ENCODE measurements at places on chromosomes 5 and 9.

- DNase-seq, result peak; percentile 90
Observed at GRCh38 chr5:172678902-172679301, 37.8 kb downstream of the NEURL1B start.

GRCh38 chr9:114025760-114026159 is 52.3 kb downstream of the AMBP start:
- DNase-seq, result no peak

DNA sequence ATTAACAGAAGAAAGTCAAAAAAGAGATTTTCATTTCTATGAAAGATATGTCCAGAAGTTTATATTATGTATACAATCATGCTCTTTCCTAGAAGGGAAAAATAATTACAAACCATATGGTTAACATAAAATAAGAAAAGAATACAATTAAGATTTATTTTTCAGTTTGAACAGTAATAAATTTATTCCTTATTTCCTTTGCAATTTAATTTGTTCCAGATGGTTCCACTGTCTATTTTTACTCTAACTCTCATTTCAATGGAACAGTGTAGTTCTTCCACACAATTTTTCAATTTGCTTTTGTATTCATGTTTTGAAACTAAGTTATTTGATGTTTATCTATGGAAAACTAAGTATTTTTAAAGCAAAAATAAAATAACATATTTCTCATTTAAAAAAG is 1026.3 kb downstream of the TAF11L14 start:
- no peak for DNase-seq

- no peak for DNase-seq
Observed at GRCh38 chr5:73818357-73818756, 192.4 kb downstream of the ARHGEF28 start.

DNA sequence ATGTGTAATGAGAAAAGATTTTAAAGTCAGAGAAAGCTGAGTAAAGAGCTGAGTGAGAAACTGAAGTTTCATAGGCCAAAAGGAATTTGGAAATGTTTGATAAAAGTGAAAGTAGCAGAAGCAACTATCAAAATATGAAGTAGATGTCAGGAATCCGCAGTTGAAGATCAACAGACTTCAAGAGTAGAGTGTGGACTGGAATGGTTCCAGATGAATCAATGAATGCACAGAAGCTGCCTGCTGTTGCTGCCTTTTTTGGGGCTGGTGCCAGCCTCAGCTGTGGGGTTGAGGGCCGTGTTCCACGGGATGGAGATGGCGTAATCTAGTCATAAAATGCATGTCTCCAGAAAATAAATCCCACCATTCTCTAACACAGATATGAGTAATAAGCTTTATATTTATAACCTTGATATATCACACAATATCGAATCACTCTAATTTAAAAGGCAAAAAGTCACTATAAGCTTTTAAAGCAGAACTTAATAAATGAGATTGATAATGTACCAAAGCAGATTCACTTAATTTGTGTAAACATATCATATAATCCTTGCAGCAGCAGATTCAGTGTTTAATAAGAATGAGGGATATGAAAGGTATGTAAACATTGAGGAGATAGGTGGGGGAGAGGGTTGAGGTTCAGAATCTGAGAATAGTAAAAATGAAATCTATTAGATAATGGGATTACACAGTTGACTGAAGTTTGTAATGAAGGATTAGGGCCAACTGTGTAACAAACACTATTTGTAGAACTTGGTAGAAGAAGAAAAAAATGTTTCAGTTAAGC is 652.3 kb upstream of the FTMT start:
- no peak for DNase-seq

DNA sequence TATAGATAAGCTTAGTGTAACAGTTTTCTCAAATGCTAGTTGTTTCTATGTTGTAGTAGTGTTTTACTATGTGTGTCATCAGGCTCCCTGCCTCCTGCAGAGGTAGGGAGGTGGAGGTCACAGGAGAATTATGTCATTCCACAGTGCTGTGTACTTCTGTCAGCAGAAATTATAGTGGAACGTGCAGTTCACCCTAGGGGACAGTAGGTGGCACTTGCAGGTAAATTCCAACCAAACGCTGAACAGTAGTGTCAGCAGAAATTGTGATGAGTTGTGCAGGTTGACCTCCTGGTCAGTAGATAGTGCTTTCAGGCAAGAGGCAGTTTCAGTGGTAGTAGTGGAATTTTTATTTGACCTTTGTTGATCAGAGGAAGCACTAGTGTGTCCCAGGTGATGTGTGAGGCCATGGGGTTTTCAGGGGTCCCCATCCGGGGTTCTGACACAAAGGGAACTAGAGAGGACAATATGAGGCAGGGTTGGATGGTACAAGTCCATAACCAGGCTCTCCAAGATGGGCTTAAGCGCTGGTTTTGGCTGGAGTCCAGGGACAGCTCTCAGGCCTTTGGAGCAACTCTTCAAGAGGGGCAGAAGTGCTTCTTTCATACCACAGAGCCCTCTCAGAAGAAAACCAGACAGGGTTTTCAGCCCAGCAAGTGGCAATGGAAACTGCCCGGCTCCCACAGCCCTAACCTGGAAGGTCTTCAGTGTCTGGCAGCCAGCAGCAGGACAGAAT is 402.9 kb downstream of the CYLC2 start:
- peak; percentile 73 for DNase-seq

GRCh38 chr9:10876333-10876732 is 263.5 kb upstream of the PTPRD start:
- no peak for DNase-seq

DNA sequence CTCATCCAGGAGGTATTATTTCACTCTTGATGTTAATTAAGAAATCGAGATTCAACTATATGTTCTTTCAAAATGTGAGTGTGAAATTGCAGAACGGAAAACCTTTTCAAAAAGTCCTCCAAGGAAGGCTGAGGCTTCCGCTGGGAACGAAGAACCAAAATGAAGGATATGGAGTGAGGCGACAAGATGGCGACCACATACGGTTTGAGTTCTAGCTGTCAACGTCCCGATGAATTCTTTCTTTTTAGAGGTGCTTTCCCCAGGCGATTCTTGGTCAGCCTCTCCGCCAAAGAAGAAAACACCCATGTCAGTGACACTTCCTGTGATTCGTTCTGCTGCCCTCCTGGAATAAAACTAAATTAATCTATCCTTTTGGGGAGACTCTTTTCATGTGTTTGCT is 78.3 kb upstream of the ADAMTS16 start:
- DNase-seq, result no peak

DNA sequence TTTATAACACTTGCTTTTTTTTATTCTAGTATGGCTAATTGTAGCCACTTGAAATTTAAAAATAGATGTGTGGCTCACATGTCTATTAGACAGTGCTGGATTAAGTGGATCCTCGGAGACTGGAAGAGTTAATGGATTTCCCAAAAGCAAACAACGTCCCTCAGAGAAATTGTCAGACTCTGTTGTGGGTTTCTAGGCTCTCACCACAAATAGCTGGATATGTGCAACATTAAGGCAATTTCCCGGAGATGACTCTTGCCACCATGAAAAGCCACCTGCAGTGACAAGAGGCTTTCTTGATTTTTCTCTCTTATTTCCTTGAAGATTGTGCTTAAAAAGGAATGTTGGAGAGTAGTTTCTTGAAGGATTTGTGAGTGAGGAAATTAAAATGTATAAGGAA is 43.2 kb downstream of the TMEM167A start:
- DNase-seq, result no peak

GRCh38 chr9:127388037-127388855 is 8.7 kb upstream of the SLC2A8 start:
- DNase-seq, result no peak

DNA sequence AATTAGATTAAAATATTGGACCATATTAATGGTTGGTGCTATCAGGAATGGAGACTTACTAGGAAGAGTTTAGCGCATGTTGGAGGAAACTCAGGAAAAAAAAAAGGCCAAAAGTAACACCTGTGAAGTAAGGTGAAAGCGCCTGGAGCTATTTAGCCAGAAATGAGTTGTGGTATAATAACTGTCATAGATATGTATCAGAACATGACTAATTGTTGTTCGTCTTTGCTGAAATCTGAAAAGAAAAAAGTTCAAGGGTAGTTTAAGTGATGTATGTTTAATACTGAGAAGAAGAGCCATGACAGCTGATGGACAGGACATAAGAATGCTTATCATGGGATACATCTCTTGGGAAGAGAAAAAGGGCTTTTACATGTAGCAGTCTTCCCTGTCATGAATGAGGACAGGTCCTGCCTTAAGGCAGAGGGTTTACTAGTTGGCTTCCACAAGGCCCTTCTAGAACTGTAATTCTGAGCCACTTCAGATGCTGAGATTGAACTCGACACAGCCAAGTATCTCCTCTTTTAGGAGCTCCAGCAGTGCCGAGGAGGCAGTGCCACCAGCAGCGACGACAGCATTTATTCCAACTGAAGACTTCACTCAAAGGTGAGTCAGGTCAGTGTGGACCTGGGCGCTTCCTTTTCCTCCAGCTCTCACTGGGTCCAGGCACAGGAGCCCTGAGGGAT is 940 bp upstream of the CAMK4 start:
- no peak for DNase-seq

GRCh38 chr9:117377046-117377445 is 37.8 kb downstream of the ASTN2 start:
- no peak for DNase-seq

- DNase-seq, result no peak
Observed at GRCh38 chr5:110038297-110038997, 348.7 kb downstream of the MAN2A1 start.

All from RPMI8226 (cell line).